ENCODE measurements at places on chromosomes 3 and 15. TPM values are rescaled to one million over a fixed set of nuclear protein-coding genes. Genes with fewer than 3 reads are reported as not detected.

Gene SERF2
- total RNA-seq, result 539 TPM

Gene TIMMDC1
- total RNA-seq, result 102 TPM

Gene DUOXA2
- total RNA-seq, result not detected

Gene IGDCC3
- total RNA-seq, result 35.1 TPM

DNA sequence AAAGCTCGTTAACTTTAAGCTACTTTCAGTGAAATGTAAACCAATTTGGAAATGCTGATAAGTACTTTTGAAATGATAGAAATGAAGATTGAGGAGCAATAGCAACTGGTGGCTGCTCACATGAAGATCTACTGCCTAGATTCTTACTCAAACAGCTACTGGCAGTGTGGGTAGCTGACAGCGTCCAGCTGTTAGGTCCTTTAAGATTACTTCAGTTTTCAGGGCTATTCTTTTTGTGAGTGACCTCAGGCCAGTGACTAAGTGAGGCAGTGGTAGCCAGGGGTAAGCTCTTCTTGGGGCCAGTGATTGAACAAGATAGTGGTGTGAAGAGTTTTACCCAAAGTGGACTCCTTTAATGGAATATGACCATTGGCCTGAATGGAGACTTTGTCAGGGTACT is 41.3 kb downstream of the NECTIN3 start:
- peaks cover 16% of the 10 kb centered on the region for H3K4me1 ChIP-seq
- H3K4me3 ChIP-seq, result no peak overlapping the region
- H3K27ac ChIP-seq, result no peak overlapping the region
- no peak for DNase-seq

- no peaks in the 10 kb centered on the region for H3K27me3 ChIP-seq
- DNase-seq, result no peak
- no peaks in the 10 kb centered on the region for H3K36me3 ChIP-seq
- no peak overlapping the region for H3K27ac ChIP-seq
- H3K4me1 ChIP-seq, result no peaks in the 10 kb centered on the region
These were observed 382.7 kb downstream of the EPHA3 start for GRCh38 chr3:89490129-89490528.

- peak overlapping the region; percentile 50 for H3K27ac ChIP-seq
- DNase-seq, result no peak
- H3K4me3 ChIP-seq, result no peak overlapping the region
- peaks cover 19% of the 10 kb centered on the region for H3K36me3 ChIP-seq
- no peaks in the 10 kb centered on the region for H3K27me3 ChIP-seq
- peaks cover 34% of the 10 kb centered on the region for H3K4me1 ChIP-seq
These were observed 571.8 kb downstream of the FOXP1 start for GRCh38 chr3:71011565-71012287.

GRCh38 chr15:90774731-90775514 is 57.8 kb downstream of the BLM start:
- H3K36me3 ChIP-seq, result peaks cover 14% of the 10 kb centered on the region
- DNase-seq, result no peak
- H3K4me3 ChIP-seq, result no peak overlapping the region
- H3K4me1 ChIP-seq, result peaks cover 8% of the 10 kb centered on the region

Measured in mesothelial cell of epicardium (in vitro differentiated cells).